ENCODE measurements at places on chromosomes 6 and 20.
A peak's percentile ranks its signal among the peaks of the same experiment; 100 is the strongest.

- no peak for DNase-seq
Observed at GRCh38 chr6:136926383-136926782, 4.3 kb downstream of the SLC35D3 start.

DNA sequence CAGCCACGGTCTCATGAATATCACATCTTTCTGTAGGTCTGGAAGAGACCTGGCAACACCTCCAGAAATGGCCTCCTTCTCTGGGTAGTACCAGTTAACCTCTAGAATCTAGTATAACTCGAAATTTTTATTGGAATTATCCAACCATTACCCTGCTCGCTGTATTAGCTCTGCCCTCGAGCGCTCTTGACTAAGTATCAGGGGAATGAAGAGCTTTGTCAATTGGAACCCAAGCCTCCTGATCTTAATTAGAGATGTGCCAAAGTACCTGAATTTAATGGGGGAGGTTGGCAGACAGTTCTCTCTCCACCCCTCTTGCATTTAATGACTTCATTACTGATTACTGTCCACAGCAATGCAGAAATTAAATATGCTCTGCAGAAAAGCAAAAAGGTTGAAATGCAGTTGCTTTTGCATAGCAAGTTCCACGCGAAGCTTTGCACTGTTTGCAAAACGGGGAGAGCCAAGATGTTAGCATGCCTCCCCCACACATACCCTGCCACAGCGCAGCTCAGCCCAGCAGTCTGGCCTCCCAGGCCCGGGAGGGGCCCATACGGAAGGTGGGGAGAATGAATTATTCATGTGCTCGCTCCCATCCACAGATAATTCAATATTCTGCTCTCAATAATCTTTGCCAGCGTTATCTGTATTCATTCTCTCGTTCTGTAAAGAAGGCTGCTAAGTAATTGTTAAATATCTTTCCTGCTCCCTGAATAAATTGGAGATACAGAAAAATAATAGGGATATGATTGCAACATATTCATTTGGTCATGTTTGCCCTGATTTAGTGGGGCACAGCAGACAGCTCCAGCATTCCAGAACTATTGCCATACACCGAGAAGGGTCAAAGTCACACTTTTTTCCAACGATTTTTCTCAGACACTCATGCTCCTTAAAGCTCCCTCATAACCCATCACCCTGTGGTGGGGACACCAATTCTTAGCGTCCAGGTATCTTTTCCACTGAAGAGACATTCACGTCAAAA, 305.8 kb downstream of the CDH26 start:
- DNase-seq = no peak

GRCh38 chr20:53365539-53366075, 228.0 kb downstream of the ZNF217 start:
- DNase-seq = no peak

DNA sequence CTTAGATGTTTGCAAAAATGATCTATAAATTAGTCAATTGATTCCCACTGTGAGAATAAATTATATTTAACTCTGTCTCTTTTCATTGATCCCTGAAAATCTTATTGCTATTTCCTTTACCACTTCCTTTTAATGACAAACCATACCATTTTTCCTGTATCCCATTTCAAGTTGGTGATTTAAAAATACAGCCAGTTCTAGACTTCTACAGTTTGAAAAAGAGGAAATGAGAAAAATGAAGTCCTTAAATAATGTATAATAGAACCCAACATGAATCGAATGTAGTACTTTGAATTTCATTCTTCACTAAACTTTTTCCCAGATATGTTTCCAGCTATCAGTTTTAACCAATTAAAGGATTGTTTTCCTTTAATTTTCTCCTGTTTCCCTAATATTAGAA, 29.5 kb upstream of the SDHAF4 start:
- no peak for DNase-seq

GRCh38 chr20:63950701-63951397, 5.4 kb downstream of the UCKL1 start:
- no peak for DNase-seq

- no peak for DNase-seq
Observed at GRCh38 chr6:17945111-17945510, 42.3 kb downstream of the KIF13A start.

- no peak for DNase-seq
Observed at GRCh38 chr20:44111712-44112335, 75.2 kb downstream of the JPH2 start.

DNA sequence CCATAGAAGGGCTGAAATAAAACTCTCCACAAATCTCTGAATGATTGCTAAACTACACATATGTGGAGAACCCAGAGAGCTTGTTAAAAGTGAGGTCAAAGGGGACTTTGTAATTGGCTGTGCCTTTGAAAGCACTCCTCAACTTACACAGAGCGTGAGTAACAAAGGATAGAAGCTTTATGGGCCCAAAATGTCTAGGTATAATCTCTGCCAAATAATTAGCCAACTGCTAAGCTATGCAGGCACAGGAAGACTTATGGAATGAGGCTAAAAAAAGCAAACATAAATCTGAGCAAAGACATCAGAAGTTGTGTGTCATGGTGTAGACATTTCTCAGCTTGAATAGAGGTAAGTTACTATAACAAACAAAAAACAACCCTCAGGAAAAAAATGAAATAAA, 23.3 kb upstream of the UST start:
- DNase-seq = peak; percentile 18
